Activated T-helper 17 cell treated with anti-CD3 and anti-CD28 coated beads, Interleukin-2, amount 50 U/mL, for 72 hours (primary cell): ENCODE measurements at places on chromosomes 6 and 20.

- ATAC-seq: no peak
Observed at GRCh38 chr6:86423571-86423970, 513.8 kb upstream of the HTR1E start.

DNA sequence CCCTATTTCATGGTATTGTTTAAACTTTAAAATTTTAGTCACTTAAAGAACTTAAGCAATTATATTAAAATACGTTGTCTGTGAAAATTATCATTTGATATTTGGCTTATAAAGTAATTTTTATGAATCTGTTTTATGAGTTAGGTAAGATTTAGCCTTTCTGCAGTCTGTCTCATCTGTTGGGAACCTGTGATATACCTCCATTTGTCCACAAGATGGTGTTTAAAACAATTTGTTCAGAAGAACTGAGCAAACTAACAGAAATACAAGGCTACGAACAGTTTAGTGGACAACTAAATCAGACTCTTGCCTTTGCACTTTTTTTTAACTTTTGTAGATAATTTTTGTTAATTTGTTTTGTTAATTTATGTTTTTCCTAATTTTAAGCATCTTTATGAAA is 92.4 kb downstream of the COL9A1 start:
- ATAC-seq: no peak

DNA sequence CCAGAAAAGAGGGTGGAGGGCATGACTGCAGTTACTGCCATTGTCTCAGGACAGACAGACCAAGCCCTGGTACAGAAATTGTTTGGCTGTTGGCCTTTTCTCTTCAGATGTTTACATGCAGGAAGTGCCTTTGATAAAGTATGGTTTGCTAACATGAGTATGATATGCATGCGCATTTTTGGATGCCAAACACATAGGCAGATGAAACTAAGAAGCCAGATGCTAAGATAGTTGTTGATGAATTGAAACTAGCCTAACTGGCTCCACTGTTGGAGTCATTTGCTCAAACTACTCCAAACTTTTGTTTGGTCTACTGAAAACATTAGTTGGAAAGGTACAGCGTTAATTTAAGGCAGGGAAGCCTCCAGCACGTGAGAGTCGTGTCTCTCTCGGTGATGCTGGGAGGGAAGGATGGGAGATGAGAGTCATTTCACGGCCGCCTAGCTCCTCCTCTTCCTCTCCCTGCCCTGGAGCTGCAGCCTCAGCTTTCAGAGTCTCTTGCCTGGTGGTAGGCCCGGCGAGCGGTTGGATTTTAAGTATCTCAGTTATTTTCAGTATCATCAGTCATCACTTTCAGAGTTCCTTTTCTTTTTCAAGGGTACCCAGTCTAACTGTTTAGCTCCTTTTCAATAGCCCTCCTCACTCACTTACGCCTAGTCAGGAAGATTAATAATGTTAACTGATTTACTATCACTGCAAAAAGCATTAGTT is 29.7 kb downstream of the RREB1 start:
- ATAC-seq: peak; percentile 76

GRCh38 chr6:8831366-8832152 is 396.2 kb upstream of the SLC35B3 start:
- ATAC-seq: no peak

GRCh38 chr20:51013577-51014330 is 9.2 kb downstream of the KCNG1 start:
- no peak for ATAC-seq

DNA sequence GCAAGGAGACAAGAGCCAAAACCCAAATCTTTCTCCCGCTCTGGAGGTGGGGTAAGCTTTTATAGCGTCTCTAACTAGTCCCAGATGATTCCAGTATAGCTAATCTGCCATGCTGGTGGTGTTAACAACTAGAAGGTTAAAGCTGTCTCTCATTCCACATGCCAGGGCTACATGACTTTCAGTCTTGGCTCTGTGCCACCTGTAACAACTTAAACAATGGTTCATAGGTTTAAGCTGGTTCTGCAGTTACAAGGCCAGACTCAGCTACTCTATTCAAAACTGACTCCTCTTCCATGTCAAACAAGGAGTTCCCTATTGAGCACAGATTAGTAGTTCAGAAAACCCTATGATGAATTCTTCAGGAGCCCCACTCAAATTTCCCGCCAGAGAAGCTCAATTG is 128.9 kb downstream of the ELOVL4 start:
- ATAC-seq: no peak

GRCh38 chr6:130858498-130859160 is 31.4 kb downstream of the SMLR1 start:
- no peak for ATAC-seq

DNA sequence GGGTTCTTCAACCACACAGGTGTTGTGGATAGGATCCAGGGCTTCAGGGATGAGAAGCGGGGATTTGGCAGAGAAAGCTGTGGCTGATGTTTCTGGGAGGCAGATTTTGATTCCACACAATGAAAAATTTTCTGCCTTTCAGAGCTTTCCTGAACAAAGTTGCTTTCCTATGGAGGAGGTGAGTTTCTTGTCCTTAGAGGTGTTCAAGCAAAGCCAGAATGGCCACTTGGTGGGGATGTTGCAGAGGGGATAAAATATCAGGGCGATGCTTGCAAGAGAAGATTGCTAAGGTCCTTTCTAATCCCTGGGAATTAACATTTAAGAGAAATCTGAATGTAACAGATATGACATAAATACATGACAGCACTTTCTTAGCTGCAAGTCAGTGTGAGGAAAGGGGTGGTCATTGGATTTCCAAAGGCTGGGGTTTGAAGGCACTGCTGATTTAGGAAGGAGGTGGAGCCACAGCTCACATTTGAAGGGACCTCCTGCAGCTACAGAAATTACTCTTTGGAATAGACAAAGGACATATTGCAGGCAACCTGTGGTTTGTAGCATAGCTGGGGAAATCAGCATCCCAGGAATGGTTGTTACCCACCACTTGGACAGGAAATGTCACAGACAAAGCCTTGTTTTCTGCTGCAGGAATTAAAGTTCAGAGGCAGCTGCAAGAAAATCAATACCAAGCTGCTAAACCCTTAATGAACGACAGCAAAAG is 271.1 kb upstream of the CHD6 start:
- no peak for ATAC-seq

- no peak for ATAC-seq
Observed at GRCh38 chr6:25617997-25618396, 34.0 kb upstream of the SCGN start.

- no peak for ATAC-seq
Observed at GRCh38 chr6:144017166-144018094, 9.4 kb upstream of the PLAGL1 start.

GRCh38 chr20:62472138-62472940 is 3.5 kb downstream of the GATA5 start:
- ATAC-seq: no peak

DNA sequence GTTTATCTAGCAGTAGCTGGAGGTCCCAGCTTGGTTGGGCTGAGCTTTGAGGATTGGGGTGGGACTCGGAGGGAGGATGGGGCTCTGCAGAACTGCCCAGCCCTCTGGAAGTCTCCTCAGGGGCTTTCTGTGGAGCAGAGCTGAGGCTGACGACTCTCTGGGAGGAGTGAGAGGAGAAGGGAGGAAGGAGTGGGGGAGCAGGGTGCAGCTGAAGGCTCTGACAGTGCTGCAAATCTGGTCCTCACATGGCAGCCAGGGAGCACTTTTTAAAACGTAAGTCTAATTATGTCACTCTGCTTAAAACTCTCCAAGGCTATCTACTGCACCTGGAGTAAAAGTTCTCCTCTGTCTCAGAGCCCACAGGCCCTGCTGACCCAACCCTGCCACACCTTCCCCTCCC is 32.4 kb downstream of the GRM4 start:
- no peak for ATAC-seq

DNA sequence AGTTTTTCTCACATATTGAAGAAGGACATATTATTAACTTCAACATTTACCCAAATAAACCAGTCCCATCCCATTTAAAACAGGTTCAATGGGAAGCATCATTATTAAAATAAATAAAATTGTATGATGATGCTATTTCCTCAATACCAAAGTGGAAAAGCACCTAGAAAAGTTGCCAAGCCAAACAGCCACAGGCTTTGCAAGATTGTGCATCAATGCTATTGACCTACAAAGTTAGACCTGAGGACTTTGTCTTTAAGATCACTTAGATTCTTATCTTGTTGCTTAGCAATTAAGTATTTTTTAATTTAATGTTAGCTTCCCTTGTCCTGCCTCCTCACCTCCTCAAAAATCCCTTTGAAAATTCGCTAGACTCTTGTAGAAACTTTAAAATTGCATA is 132.1 kb downstream of the SAMD5 start:
- ATAC-seq: no peak

DNA sequence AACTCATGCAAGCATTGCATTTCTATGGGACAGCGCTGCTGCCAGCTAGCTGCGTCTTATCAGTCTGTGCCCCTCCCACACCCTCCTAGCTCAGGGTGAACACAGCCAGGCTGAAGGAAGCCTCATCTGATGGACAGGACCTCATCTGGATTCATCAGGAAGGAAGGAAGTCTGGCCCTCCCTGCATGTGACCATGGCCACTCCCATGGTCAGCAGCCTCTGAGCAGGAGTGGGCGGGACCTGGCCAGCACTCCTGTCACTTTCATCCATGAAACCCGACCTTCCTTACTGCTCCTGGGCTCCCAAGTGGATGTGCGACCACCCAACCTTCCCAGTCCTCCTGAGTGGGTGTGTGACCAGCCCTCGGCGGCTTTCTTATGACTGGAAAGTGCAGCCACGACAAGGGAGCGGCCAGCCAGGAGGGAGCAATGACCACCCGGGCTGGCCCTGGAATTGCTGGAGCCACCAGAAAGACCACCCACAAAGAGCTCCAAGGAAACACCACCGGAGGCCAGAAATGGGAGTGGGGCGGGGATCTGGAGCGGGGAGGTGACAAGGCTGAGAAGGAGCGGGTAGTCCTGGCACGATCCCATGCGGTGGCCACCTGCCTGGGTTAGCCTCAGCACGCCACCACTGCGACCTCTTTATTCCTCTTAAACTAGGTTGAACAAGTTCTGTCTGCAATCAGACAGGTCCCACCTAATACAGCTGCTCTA is 241.2 kb downstream of the TTLL2 start:
- no peak for ATAC-seq

- ATAC-seq: no peak
Observed at GRCh38 chr6:38459291-38459690, 180.4 kb downstream of the BTBD9 start.

- ATAC-seq: peak; percentile 22
Observed at GRCh38 chr6:32954986-32955802, 2.3 kb upstream of the HLA-DMA start.

DNA sequence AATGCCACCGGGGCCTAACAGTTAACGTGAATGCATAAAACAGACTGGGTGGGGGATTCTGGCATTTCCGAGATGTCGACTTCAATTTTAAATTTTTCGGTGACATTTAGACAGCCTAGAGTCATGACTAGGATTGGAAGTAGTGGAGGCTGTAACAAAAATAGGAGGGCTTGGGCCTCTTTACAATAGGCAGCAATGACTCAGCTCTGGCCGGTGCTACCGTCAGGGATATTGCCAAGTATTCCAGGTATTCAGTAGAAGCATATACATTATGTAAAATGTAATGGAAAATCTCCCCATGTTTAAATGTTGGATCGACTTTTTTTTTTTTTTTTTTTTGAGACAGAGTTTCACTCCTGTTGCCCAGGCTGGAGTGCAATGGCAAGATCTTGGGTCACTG is 136.2 kb upstream of the STMND1 start:
- ATAC-seq: no peak

DNA sequence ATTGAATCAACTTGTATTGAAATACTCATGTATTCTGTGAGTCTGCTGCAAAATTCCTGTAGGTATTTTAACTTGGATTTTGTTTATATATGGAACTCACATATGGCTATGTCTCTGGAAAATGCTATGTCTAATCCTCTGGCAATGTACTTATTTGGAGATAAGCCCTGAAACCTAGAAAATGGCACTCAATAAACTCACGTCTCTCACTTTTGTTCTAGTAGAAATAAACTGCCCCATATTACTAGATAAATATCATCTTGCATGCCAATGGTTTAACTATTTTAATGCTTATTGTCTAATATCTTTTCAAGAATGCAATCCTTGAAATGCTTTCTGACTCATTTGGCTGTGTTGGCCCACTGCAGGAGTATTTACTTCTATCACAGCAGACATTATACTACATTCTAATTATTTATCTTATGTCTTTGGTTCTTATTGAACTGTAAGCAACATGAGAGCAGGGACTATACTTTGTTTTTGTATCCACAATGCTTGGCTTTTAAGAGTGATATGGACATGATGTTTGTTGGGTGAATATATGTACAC is 292.2 kb upstream of the RSPO3 start:
- no peak for ATAC-seq

DNA sequence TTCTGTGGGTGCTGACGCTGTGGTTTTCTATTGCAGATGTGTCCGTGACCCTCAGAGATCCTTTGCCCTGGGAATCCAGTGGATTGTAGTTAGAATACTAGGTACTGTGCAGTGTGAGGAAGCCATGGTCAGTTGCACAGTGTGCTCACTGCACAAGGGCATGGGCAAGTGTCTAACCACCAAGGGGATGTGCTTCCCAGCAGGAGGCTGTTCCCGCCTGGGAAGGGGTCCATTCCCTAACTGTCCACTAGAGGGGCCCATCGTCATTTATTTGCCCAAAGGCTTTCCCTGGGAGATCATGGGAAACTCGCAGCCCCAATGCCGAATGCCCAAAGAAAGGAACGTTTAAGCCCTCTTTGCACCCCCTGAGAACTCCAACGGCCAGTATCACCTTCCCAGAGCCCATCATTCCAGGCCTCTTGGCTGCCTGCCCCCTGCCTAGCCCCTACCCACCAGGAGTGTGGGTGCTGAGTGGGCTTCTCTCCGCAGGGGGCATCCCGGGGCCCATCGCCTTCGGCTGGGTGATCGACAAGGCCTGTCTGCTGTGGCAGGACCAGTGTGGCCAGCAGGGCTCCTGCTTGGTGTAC is 26.2 kb downstream of the SLCO4A1 start:
- ATAC-seq: no peak

GRCh38 chr20:58851221-58851968 is 693 bp upstream of the GNAS-AS1 start:
- peak; percentile 17 for ATAC-seq

GRCh38 chr6:25407431-25407830 is 128.3 kb downstream of the CARMIL1 start:
- no peak for ATAC-seq

GRCh38 chr6:15376900-15377487 is 131.1 kb downstream of the JARID2 start:
- no peak for ATAC-seq
